ENCODE measurements at places on chromosomes 6 and 20.

DNA sequence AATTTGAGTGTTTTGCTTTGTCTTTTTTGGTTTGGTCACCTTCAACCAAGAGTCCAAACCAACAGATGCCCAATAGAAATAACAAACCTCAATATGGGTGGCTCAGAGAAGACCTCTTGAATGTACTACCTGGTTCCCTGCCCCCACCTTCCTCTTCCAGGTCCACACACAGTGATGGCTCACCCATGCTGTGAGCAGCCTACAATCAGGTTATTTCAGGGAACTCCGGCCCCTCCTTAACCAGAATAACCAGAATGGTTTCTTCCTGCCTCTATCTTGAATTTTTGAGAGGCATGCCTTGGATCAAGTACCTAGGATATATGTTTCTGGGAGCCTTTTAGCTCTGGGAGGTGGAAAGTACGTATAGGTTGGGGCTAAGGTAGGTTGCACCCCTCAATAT is 327.1 kb upstream of the PRDM1 start:
- no peak for DNase-seq

- no peak for DNase-seq
Observed at GRCh38 chr20:18678549-18679419, 90.9 kb downstream of the DTD1 start.

GRCh38 chr20:13392391-13392790 is 171.3 kb downstream of the ISM1 start:
- DNase-seq: no peak

DNA sequence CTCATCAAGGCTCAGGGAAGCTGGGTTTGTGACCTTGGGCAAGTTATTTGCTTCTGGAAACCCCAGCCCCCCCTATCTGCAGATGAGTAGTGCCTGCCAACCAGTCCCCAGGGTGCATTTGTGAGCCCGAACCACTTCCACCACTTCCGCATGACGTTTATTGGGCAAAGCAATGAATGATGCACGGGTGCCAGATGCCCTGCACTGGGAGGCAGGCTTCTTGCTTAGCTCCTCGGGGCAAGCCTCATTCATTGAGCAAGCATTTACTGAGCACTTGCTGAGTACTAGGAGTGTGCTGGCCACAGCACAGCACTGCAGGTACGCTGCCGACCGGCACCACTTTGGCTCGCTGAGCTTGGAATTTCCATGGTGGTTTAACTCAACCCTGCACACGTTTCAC is 60.2 kb downstream of the GNAS-AS1 start:
- no peak for DNase-seq

- no peak for DNase-seq
Observed at GRCh38 chr6:25485821-25486534, 166.0 kb upstream of the SCGN start.

DNA sequence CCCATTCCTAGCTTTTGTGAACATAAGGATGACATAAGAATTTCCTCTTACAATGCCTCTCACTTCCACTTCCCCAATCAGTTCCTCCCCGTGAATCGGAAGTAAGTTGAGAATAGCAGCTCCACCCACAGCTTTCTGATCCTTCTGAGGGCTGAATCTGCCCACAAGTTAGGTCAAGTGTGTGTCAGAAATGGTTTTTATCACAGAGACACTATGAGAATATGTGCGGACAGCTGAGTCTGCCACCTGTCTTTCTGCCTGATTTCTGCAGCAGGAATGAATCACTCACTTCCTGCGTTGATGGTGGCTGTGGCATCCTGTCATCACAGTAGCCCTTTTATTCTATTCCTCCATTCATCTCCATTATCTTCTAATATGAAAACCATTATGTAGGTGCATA is 70.2 kb downstream of the RIN2 start:
- DNase-seq: peak; percentile 9

DNA sequence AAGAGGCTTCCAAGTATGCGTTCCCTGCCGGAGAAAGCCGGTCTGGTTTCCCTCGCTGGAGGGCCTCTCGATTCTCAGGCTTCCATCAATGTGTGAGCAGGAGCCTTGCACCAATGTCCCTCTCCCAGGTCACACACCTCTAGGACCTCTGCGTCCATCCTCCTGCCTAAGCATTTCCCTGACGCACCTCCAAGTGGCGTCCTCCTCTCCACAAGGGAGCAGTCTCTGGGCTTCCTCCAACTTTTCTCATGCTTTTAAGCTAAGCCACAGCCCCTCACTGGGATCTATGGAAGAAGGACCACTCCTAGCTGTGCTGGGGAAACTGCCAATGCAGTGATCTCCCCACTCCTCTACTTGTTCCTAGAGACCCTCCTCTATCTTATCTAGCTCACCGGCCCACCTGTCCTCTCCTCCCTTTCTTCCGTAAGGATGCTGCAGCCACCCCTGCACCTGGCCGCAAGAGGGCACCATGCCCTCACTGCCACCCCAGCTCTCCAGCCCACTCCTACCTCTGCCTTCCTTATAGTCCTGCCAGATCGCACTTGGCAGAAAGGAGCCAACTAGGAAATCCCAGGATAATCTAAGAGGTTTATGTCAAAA is 258.7 kb downstream of the LRFN2 start:
- peak; percentile 64 for DNase-seq

DNA sequence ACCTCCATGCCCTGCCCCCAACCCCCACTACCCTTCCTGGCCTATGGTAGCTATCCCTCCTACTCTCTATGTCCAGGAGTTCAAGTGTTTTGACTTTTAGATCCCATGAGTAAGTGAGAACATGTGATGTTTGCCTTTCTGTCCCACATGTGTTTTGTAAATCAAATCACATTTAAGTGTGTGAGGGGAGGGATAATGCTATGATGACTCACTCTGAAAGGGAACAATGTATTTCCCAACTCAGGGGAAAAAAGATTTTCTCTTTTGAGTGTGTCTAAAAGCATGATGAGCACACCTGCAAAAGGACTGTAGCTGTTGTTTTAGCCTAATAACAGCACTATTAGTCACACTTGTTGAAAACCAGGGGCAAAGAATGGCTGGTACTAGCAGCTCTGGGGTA is 193.7 kb downstream of the GJA10 start:
- DNase-seq: no peak

DNA sequence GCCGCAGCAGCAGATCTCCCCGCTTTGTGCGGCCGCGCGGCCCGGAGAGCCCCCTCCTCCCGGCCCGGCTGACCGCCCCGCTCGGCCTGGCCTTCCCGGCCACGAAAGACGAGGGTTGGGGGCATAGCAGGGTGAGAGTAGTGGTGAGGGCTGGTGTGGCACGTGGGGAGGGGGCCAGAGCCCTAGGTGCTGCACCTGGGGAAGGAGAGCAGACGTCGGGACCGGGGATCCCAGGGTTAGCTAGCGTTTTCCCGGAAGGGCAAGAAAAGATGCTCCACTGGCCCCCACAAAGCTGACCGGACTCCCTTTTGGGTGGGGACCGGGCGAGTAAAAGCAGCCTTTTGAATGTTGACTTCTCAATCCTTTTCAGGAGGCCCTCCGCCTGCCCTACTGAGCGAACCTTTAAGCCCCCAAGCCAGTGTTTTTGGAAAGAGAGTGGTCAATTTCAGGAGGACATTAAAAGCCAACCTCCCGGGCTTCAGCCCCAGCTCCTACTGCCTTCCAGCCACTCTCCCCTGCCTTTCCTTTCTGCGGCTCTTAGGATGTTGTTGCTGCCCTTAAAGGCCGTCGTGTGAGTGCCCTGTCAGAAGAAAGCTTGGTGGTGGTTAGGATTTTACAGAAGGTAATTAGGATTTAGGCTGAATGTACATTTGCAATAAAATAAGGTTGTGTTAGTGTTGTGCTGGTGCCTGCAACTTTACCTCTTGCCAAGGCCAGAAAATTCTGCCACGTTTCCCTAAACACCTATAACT is 648 bp upstream of the BACH2 start:
- no peak for DNase-seq

DNA sequence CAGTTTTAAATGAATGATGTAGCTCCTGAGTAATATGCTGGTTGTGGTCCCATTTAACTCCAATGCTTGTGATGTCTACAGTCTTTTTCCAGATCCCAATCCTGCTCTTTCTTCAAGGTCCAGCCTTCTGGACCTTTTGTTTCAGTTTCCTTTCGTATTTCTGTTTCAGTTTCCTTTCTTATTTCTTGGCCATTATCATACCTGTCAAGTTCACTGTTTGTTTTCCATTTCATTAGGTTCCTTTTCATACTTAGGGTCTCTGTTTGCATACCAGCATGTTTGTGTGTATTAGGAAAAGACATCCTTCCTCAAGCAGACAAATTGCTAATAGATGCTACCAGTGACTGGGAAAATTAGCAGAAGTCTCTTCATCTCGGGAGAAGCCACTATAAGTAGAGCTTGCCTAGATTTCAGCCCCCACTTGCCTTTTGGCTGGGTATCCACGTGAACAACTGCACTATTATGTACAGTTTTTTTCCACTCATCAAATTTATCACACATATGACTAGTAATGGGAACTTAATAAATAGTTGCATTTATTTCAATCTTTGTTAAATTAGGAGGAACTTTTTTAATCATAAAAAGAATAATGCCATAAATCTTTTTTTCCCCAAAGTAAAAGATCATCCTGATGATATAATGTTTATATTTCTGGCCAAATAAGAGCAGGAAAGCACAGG is 583.4 kb downstream of the BCKDHB start:
- no peak for DNase-seq

DNA sequence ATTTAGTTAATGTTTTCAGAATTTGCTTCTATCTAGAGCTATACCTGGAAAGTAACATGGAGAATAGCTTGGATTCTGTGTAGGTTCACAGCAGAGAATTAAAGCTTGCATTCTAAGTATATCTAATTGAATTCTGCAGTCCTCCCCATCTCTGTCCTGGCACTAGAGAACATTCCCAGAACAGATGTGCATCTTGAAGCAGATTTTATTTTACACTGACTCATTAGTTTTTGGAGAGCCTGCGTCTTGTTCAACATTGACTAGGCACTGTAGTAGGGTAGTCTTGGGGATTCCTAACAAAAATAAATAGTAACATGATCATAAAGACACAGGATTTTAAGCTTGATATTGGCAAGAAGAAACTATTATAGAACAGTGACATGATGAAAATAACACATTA is 36.2 kb upstream of the BAG2 start:
- no peak for DNase-seq

GRCh38 chr20:18223409-18223808 is 64.9 kb upstream of the ZNF133 start:
- DNase-seq: no peak

DNA sequence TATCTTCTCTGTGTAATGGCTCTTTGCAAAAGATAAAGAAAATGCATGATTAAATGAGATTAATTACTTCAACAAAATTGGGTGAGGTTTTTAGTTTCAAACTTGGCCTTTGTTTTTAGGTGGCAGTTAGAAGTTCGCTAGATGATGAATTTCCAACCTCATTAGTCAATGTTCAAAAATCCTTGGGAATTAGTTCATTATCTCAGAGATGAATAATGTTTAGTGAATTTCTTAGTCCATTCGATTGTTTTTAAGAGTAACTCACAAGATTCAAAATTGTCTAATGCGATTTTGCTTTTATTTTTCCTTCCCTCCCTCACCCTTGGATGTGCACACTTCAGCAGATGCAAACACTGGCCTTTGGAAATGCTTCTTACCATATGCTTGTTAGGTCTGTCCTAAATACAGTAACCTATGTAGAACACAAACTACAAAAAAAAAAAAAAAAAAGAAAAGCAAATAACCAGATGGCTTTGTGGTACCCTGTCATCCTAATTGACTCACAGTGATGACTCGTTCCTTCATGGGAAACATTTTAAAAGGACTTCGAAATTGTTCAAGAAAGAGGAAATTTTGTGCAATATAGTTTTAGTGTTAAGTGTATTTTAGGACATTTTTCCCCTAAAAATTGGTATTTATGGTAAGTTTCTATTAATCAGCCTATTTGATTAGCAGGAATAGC is 66.7 kb downstream of the FAM229B start:
- no peak for DNase-seq

GRCh38 chr20:15789079-15789478 is 784.2 kb downstream of the KIF16B start:
- DNase-seq: no peak

GRCh38 chr6:118525913-118526780 is 21.9 kb upstream of the PLN start:
- no peak for DNase-seq

- DNase-seq: peak; percentile 21
Observed at GRCh38 chr20:32456869-32457478, 98.8 kb downstream of the ASXL1 start.

DNA sequence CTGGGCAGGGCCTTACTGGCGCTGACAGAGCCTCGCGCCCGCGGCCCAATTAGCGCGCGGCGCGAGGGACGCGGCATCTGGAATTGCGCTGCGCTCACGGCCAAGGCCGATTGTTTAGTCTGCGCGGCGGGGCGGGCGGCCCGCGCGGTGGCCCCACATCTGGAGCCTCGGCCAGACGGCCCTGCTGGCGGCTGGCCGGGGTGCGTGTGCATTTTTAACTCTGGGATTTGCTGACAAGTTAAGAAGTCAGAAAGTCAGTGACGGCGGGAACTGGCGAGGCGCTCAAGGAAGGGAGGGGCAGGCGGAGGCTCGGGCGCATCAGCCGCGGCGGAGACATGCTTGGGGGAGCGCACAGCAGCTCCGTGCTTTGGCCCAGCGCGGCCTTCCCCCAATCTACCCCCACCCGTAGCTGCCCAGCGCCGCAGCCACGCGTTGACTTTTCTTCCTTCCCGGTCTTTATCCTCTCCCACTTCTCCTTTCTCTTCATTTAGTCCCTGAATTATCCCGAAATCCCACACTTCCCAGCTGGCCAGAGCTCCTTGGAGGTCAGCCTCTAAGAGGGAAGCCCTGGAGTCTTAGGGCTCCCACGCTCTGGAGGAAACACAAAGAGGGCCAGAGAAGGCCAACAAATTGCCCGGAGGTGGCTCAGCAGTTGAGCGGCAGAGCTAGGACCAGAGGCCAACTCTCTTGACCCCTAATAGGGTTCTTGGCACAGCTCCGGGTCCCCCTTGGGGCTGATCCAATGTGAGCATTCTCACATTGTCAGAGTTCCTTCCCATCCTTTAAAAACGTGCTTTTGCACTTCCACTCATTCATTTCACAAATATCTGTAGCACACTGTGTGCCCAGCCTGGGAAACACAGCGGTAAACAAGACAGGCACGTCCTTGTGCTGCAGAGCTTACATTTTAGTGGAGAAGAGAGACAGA is 40.8 kb upstream of the FOXP4 start:
- no peak for DNase-seq

DNA sequence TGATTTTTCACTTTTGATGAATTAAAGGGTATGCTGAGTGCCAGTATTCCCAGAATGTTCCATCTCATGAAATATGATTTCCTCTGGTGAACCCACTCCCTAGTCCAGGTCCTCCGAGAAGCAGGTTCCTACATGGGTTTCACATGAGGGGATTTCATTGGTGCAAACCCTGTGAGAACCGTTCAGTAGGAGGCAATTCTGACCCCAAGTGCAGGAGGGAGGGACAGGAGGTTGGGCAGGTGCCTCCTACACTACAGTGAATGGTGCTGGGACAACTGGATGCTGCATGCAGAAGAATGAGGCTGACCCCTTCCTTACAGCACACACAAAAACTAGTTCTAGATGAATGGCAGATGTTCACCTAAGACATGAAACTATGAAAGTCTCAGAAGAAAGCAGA is 5.1 kb upstream of the ULBP2 start:
- DNase-seq: no peak

GRCh38 chr20:63741676-63742380 is 2.3 kb downstream of the SLC2A4RG start:
- no peak for DNase-seq

Measured in CD4-positive, alpha-beta T cell treated with Interleukin-6 for 4 hours (primary cell).